ENCODE measurements at places on chromosomes 3 and 15. TPM values are rescaled to one million over a fixed set of nuclear protein-coding genes. Genes with fewer than 3 reads are reported as not detected.

DNA sequence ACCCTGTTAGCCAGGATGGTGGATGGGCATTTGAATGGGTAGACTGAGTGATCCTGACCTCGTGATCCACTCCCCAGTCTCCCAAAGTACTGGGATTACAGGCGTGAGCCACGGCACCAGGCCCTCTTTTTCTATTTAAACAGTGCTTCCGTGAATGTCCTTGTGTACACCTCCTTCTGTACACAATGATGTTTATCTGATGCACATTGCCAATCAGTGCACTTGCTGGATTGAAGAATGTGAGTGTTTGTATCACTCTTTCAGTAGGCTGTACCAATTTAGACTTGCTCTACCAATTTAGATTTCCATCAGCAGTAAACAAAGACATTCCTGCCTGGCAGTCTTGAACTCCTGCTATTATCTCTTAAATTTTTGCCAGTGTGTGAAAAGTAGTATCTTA, 8.9 kb upstream of the ZNF619 start:
- DNase-seq = no peak

- no peak for DNase-seq
These were observed 2.5 kb downstream of the SNRK start for GRCh38 chr3:43288850-43289249.

GRCh38 chr3:69417541-69418078, 31.7 kb upstream of the FRMD4B start:
- DNase-seq = no peak

- DNase-seq = no peak
These were observed 14.4 kb downstream of the CCDC32 start for GRCh38 chr15:40550341-40551037.

GRCh38 chr3:114128231-114128630, 50.6 kb downstream of the DRD3 start:
- DNase-seq = no peak

The CPLX3 gene
- total RNA-seq = 1.7 TPM

The CLDN11 gene
- total RNA-seq = 0.53 TPM
